T-helper 9 cell (primary cell): ENCODE measurements at places on chromosomes 5 and 9.

GRCh38 chr5:133088064-133088463 is 36.3 kb downstream of the HSPA4 start:
- no peak for DNase-seq

- DNase-seq, result no peak
These were observed 14.6 kb upstream of the C1QTNF3 start for GRCh38 chr5:34057569-34057968.

DNA sequence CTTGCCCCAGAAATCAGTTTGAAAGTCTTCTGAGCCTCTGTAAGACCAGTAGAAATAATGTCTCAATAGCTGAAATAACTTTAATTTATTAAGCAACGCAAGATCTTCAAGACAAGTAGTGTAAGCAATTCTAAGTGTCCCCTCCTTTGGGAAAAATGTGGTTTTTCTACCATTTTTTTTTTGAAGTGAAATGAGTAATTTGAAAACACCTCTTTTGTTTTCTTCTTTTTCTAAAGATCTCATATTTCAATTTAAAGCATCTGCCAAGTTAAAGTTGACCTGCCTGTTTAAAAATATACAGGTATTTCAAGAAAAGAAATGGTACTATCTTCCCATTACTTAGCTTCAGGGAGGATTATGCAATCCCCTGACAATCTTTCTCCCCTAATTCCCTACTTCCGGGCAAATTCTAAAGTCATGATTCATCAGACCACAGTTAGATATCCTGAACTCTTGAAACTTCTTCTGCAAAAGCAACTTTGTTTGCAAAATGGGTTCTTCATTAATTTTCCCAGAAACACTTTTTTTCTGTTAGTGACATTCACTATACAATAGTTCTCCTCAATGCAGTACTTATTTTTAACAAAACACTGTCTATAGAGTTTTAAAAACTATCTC is 7.8 kb upstream of the ANXA1 start:
- DNase-seq, result no peak

DNA sequence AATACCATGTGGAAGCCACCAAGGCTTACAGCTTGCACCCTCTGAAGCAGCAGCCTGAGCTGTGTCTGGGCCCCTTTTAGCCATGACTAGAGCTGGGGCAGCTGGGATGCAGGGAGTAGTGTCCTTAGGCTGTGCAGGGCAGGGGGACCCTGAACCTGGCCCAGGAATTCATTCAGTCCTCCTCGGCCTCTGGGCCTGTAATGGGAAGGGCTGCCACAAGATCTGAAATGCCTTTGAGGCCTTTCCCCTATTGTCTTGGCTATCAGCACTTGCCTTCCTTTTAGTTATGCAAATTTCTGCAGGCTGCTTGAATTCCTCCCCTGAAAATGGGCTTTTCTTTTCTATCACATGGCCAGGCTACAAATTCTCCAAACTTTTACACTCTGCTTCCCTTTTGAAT is 9.0 kb downstream of the GPR150 start:
- DNase-seq, result no peak

DNA sequence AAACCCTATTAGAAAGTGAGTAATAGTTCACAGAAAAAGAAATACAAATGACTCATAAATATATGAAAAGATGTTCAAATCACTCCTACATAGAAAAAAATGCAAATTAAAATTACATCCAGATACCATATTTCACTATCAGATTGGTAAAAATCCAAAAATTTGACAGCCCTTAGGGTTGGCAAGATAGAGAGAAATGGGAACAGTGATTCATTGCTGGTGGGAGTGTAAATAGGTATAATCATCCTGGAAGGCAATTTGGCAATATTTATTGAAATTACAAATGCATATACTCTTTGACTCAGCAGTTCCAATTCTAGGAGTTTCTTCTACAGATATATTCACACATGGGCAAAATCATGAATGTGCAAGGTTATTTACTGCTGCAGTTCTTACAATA is 273.5 kb downstream of the NR2F1-AS1 start:
- DNase-seq, result no peak

- DNase-seq, result no peak
These were observed 36.4 kb downstream of the JADE2 start for GRCh38 chr5:134561871-134562296.

DNA sequence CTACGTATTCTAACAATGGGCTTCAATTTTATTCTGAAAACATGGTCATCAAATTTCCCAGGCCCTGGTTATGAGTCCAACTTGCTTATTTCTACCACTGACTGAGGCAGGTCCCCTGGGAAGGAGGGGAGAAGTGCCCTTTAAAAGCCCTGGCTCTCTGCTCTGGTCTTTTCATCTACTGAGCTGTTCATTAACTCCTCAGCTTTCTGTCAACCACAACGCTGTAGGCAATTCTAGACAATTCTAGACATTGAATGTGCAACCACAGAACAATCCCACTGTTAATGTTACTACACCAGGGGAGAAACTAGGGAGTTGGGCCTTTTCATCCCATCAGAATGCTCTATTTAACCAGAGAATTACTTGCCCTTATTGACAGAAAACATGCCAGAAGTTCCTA is 10.0 kb downstream of the MOCS2 start:
- DNase-seq, result no peak

GRCh38 chr5:142684508-142685041 is 1.3 kb downstream of the FGF1 start:
- DNase-seq, result no peak

DNA sequence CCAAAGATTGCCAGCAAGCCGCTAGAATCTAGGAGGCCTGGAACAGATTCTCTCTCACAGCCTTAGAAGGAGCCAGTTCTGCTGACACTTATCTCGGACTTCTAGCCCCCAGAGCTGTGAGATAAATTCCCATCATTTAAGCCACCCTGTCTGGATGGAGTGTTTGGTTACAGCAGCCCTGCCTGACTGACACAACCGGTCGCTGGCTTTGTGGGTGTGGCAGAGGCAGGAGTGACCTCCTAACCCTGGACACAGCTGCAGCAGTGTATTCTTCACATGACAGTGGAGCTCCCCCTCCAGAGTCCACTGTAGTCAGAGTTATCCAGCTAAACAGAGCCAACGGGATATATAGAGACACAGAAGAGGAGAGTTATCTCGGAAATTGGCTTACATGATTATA is 21.2 kb upstream of the IL17B start:
- no peak for DNase-seq

GRCh38 chr9:69445251-69445650 is 120.2 kb downstream of the ENTREP1 start:
- DNase-seq, result no peak

DNA sequence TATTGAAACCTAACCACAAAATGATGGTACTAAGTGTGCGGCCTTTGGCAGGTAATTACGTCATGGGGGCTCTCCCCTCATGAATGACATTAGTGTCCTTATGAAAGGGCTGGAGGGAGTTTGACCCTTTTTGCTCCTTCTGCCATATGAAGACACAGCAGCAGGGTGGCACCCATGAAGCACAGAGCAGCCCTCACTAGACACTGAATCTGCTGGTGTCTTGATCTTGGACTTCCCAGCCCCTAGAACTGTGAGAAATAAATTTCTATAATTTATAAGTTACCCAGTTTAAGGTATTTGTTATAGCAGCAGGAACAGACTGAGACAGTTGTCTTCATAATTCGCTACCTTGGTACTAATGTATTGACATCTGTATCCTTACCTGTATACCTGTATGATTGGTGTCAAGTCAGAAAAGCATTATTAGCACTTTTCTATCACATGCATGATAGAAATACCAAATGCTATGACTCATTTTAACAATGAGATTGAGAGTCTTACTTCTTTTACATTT is 80.4 kb downstream of the GCNT4 start:
- DNase-seq, result no peak

DNA sequence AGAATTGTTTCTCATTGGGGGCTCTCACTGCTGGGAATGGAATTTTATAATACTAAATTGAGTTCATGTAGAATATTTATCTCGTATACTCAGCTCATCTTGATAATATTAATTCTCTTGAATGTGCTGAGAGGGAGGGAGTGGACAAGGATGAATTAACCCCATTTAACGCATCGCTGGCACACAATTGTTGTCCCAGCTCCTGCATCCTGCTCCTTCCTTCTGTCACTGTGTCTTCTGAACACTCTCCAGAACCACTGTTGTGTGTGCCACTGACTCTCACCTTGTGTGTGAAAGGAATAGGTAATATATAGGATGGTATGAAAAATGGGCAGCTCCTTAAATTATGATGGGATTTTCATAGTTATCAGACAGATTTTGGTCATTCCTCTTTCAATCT is 267.3 kb downstream of the MTRR start:
- no peak for DNase-seq

DNA sequence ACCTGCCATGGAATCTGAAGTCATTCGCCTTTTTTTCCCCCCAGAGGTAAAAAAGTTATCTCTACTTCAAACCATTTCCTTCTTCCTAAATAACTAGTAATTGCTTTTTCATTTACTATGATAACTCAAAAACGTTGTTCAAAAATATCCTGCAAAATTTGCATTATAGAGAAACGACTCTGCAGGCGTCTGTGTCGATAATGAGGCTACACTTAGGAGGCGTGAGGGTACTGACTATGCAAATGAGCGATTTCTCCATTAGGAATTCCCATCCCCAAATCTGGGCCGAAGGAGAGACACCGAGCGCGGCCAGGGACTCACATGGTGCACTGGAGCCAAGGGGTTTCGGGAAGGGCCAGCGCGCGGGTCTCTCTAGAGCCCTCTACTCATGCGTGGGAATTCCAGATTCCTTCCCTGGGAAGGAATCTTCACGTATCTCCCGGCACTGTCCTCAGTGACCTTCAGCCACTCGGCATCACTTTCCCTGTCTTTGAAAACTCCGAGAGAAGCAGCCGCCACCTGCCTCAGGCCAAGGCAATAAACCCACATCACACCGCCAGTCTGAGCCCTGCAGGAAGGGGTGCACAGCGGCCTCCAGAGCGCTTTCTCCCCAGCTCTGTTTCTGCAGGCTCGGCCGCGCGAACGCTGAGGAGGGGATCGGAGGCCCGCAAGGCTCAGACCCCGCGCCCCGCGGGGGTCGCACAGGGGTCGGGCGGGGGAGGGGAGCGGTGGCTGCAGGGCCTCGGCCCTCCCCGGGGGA is 718 bp upstream of the DENND4C start:
- no peak for DNase-seq

GRCh38 chr5:37514946-37515345 is 135.8 kb downstream of the WDR70 start:
- no peak for DNase-seq

GRCh38 chr5:76953551-76954382 is 922 bp downstream of the CRHBP start:
- no peak for DNase-seq

GRCh38 chr9:26800322-26800721 is 92.3 kb downstream of the CAAP1 start:
- no peak for DNase-seq

GRCh38 chr5:116881921-116882531 is 307.4 kb upstream of the SEMA6A start:
- DNase-seq, result no peak

GRCh38 chr9:72324974-72325373 is 40.0 kb downstream of the ZFAND5 start:
- DNase-seq, result no peak

DNA sequence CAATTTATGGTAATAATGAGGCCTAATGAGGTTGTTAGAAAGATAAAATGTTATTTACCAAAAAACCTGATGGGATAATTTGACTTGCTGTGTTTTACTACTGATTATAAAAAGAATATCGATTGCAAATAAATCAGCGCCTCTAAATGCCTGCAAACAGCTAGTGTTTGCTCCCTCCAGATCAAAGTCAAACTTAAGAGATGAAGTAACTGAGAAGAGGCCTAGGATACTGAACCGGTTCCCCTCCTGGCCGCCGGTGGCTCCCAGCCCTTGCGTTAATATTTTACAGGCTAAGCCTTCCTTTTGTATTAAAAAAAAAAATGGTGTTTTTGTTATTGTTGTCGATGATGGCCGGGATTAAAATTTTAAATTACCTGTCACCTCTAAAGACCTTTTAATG is 2.6 kb downstream of the IRX1 start:
- no peak for DNase-seq

GRCh38 chr9:122286764-122287163 is 22.1 kb downstream of the MRRF start:
- DNase-seq, result no peak

GRCh38 chr5:179129607-179130071 is 69.5 kb downstream of the ZNF354C start:
- no peak for DNase-seq

- DNase-seq, result no peak
These were observed 16.4 kb upstream of the ANXA6 start for GRCh38 chr5:151173711-151174611.

DNA sequence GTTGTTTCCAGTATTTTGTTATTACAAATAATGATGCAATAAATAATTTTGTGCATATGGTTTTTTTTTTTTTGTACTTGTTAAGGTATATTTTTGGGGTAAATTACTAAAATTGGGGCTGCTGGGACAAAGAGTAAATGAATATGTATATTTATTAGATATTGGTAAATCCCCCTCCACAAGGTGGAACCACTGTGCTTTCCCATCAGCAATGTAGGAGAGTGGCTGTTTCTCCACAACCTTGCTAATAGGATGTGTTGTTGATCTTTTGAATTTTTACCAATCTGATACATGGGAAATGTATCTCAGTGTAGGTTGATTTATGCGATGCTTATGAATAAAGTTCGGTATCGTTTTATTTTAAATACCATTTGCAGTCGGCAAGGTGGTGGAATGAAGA is 118.1 kb downstream of the TRPM3 start:
- no peak for DNase-seq

- no peak for DNase-seq
These were observed 47.7 kb upstream of the RPL26L1 start for GRCh38 chr5:172911628-172911880.

GRCh38 chr5:71810023-71810422 is 90.9 kb downstream of the CARTPT start:
- DNase-seq, result no peak

GRCh38 chr5:30401479-30402058 is 791.9 kb upstream of the CDH6 start:
- DNase-seq, result no peak

DNA sequence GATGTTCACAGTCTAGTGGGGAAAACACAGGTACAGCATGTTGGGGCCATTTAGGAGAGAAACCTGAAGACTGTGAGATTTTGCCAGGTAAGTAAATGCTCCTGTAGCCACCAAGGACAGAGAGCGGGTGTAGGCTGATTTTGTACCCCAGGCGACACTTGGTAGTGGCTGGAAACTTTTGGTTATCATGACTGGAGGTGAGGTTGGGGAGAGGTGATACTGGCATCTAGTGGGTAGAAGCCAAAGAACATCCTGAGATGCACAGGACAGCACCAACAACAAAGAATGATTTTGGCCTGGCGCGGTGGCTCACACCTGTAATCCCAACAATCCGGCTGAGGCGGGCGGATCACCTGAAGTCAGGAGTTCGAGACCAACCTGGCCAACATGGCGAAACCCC is 38.8 kb upstream of the PWWP2A start:
- DNase-seq, result no peak

- DNase-seq, result no peak
These were observed 2.8 kb upstream of the DUSP1 start for GRCh38 chr5:172773481-172774469.

GRCh38 chr5:100828071-100828897 is 74.8 kb downstream of the ST8SIA4 start:
- DNase-seq, result no peak
